ENCODE measurements at places on chromosomes 5 and 9.

DNA sequence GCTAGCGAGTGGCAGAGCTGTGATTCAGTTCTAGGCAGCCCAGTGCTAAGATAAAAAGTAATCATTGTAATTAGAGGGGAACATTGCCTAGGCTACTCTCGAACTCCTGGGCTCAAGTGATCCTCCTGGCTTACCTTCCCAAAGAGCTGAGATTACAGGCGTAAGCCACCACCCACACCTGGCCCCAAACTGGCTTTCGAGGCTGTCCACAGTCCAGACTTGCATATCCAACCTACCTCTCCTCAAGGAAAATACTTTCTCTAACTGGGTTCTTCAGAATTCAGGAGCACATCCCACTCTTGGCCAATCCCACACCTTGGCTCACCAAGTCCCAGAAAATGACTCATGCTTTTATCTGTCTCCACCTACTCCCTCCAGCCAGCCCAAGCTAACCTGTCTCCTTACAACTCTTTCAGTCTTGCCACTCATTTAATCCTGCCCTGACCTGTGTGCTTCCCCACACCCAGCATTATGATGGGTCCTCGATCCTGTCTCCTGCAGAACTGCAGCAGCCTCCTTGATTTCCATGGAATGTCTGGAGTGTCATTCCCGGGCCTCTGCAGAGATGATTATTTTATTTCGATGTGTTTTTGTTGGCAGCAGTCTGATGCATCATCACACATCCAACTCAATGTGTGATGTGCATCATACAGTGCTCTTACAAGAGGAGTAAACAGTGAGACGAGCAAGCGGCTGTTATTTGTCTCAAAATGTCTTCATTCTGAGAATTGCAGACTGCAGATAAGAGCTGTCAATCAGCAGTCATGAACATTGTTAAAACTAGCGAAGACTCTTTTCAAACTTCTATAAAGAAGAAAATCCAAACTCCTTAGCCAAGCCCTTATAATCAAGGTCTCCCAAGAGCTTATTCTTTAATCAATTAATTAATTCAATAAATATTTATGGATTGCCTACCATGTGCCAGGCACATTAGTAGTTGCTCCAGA lies 167.3 kb downstream of the SEC61B start:
- DNase-seq = no peak

DNA sequence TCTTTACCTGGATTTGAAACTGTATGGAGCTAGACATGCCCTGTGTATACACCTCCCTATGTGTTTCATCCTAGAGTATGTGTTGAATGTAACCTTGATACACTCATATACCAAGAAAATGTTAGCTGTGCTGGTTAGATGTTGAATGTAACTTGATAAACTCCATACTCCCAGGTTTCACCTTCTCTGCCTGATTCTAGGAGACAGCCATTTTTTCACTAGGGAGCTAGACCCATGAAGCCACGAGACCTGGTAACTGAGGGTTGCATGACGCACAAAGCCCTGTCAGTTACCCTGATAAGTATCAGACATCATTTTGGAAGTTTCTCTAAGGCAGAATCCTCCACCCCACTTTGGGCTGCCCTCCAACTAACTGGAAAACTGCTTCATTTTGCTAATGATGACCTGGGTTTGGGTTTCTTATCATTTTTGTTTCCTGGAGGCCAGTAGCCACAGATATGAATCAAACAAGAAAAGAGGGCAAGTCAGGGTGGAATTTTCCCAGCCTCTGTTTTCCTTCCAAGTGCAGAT lies 478.5 kb upstream of the KIF2A start:
- no peak for DNase-seq

DNA sequence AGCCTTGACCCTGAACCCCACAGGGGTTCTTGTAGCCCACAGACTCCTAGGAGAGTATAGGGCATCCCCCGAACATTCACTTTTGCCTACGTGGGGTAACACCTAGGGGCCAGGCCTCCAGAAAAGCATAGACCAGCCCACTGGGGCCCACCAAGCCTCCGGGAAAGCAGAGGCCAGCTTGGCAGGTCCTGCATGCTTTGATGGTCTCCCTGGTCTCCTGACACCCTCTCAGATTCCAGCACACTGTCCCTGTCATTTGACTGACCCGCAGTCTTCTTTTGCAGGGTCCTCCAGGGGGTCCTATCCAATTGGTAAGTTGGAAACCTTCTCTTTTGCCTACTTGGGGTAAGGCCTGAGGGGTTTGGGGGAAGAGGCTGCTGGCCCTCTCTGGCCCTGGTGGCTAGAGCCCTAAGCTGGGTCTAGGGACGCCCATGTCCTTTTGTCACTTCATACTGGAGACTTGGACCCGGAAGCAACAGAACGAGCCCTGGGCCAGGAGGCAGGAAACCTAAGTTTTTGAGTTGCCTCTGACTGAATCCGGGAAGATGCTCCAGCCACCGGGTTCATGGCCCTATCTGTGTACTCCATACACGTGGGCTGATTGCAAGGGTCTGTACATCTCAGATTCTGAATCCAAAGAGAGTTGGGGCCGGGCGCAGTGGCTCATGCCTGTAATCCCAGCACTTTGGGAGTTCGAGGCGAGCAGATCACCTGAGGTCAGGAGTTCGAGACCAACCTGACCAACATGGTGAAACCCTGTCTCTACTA lies 20.9 kb upstream of the ORM1 start:
- no peak for DNase-seq

DNA sequence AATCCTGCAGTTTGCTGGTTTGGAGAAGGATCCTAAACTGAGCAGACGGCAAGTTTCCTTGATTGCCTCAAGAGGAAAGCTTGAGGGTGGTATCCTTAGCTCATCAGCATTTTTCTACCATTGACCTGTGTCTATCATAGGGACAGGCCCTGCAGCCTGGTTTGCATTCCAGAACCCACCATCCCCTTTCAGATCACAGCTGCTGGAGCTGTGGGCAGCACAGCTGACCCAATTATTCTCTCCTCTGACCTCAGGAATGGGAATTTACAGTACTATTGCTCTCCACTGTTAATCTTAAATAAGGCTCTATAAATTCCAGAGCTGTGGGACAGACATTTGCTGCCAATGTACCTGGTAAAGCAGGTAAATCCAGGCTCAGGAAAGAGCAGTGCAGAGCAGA lies 163.0 kb downstream of the SPOCK1 start:
- DNase-seq = no peak

GRCh38 chr5:144691936-144692335 lies 521.3 kb downstream of the KCTD16 start:
- no peak for DNase-seq

- no peak for DNase-seq
Observed at GRCh38 chr9:136617746-136618579, 44.8 kb upstream of the EGFL7 start.

DNA sequence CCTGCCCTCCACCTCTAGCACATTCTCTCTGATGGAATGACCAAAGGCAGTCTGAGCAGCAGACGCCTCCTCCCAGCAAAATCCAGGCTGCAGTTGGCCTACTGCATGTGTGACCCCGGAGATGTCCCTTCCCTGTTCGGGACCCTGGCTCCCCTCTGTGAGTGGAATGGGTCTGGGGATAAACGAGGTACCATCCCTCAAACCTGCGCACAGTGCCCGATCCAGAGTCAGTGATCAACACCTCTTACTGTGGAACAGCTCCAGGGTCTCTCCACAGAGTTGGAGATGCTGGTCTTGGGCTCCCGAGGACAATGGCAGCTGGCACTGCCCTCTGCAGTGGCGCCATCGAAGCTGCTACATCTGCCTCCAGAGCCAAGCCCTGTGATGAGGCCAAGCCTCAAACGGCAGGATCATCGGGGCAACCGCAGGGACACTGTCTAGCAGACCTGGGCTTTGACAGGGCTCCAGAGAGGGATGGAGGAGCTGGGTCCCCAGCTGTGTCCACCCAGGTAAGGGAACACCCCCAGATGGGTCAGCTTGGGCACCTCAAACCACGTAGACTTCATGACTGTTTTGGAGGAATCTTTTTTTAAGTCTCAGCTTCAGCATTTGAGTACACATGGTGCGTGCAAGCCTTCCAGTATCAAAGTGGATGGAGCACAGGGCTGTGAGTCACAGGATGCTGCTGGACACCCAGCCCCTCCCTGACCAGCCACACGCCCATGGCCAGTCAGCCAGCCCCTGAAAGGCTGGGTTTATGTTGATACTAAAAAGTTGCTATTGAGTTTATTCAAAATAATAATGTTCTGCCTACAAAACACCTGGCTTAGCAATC lies 13.0 kb downstream of the MED10 start:
- no peak for DNase-seq
